ENCODE measurements at places on chromosomes 1 and 21.

- no peak for DNase-seq
These were observed 32.0 kb downstream of the SLC45A1 start for GRCh38 chr1:8349961-8350360.

DNA sequence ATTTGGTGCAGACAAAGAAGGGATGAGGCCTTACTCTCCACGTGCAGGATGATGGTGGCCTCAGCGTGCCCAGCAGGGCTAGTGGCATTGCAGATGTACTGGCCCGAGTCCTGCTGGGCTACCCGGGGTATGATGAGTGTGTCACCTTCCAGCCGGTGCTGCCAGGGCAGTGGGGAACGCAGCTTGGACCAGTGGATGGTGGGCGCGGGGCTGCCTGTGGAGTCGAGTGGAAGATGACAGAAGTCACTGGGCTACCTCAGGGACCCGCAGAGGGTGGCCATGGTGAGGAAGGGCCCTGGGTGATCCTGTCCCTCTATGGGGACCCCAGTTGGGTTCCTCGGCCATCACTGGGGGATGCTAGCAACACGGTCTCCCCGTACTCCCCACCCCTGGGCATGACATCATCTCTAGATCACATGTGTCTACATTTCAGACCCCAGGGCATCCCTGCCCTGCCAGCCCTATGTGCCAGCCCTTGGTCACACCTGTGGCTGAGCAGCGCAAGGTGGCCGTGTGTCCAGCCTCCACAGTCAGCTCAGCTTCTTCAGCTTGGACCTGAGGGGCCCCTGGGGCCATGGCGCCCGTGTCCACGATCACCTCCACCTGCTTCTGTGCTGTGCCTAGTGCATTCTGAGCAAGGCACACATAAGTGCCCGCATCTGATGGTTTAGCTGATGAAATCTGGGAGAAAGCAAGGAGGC lies 27.4 kb downstream of the LDLRAD2 start:
- no peak for DNase-seq

- no peak for DNase-seq
These were observed 6.0 kb downstream of the EPHA2 start for GRCh38 chr1:16149702-16150488.

DNA sequence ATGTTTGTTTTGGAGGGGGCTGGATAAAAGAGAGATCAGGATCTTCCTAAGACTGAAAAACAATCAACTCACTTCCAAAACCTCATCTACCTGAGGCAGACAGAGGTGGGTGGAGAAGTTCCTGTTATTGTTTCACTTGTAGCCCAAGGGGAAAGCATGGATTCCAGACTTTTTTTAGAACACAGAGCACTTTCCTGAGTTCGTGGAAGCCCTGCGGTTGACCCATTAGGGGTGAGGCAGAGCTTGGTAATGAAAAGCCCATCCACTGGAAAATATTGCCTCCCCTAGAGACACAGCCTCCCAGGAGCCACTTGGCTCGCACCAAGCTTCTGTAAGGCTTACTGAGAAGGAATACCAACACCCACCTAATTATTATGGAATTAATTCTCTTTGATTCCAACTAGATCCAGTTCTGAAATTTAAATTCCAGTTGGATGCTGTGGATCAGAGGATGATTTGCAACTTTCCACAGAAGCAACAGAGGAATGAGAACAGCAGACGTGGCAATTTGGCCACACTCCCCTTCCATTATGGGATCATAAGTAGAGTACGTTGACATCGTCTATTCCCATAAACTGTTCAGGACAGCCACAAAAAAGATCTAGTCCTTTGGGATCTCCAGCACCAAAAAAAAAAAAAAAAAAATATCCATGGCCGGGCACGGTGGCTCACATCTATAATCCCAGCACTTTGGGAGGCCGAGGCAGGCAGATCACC lies 4.1 kb upstream of the PEF1 start:
- no peak for DNase-seq

GRCh38 chr1:10283318-10283984 lies 73.1 kb downstream of the KIF1B start:
- no peak for DNase-seq

DNA sequence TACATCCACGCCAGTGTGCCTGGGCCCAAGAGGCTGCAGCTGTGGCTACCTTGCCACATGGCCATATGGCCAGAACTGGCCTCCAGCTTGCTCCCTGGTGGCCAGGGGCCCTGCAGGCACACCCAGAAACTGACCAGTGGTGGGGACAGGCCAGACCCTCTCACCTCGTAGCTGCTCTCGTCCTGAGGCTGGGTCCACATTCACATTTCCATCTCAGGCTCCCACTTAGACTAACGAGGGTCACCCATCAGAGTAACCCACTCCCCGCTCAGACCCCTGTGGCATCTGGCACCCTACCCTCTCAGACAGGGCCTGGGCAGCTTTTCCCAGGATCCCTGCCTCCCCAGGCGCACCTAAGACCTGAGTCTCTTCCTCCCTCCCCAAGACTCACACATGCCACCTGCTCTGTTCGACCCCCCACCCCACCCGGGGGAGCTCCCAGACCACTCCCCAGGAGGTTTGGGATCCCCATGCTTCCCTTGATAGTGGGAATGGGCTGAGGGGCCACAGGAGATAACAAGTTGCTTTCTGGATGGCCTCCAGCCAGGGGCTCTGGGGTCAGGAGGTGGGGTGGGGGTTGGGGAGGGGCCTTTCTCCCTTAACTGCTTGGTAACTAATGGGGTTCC lies 21.3 kb upstream of the RNU1-4 start:
- no peak for DNase-seq

- DNase-seq = no peak
These were observed 3.2 kb downstream of the ZFYVE9 start for GRCh38 chr1:52145137-52145536.

DNA sequence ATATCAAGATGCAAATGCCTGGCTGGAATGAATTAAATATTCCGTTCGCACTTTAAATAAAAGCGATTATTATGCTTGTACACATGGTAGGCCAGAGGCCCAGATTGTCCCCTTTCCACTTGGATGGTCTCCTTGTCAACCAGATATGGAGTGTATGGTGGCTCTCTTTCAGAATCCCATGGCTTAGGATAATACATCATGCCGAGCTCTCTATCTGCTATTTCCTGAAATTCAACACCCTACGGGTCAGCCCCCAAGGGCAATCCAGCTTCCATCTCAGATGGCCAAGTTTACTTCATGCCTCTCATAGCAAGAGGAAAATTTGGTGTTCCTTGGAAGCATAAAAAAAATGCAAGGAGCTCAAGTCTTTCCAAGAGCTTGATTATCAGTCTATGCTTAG lies 25.4 kb upstream of the FMO1 start:
- DNase-seq = peak; percentile 57

DNA sequence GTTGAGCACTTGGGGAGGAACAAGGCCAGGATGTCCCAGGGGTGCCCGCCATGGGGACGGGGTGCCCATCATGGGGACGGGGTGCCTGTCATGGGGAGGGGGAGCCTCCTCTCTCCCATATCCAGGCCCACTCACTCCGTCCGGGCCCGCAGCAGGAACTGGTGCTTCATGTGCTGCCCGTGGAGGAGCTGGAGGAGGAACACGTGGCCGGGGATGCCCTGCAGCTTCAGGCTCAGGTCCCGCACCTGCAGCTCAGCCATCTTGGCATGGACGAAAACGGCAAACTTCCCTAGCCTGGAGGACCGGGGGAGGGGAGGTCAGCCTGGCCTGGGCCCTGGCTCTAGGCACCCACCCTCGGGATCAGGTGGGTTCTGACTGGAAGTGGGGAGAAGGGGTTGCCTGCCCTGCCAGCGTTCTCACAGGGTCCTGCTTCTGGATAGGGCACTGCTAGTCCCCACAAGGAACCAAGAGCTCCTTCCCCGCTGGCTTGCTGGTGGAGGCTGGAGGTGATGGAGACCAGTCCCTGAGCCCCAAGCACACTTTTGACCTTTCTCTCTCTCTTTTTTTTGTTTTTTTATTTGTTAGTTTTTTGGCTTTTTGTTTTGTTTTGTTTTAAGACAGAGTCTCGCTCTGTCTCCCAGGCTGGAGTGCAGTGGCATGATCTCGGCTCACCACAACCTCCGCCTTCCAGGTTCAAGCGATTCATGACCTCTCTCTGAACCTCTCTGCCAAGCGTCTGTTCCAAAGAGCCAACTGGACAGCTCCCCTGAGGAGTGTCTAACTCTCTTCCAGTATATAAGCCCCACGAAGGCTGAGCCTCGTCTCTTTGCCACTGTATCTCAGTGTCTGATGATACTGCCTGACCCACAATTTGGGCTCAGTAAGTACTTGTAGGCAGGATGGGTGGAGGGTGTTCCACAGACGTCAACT lies 9.9 kb downstream of the ARHGEF19 start:
- DNase-seq = no peak

- DNase-seq = no peak
These were observed 113.2 kb upstream of the CACHD1 start for GRCh38 chr1:64356636-64357256.

GRCh38 chr1:147895123-147895522 lies 7.5 kb upstream of the GJA8 start:
- no peak for DNase-seq

GRCh38 chr1:205668951-205669340 lies 11.4 kb downstream of the SLC45A3 start:
- no peak for DNase-seq

DNA sequence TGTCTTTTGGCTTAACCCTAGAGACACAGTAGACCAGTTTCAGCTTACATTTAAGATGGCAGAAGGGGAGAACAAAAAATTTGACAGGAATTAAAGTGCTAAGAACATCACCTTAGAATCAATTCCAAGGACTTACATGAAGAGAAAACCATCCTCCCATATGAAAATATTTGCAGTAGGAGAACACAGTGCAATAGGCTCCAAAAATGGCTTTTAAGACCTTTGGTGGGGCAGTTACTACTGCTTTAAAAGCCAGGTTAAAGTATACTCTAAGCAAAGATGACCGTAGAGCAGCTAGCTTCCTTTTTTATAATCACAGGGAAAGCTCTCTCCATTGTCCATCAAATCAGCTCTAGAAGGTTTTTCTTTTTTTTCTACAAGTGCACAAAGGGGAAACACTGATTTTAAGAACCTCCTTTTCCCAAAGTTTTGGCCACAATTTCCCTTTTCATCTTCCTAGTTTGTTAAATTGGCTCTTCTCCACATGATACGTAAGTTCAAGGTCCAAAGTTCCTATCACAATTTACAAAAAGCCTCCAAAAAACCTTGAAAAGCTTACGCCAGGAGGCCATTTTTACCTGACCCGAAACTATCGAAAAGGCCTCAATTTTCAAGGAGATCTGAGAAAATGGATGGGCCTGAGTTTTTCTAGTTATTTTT lies 3.3 kb downstream of the TXNIP start:
- DNase-seq = no peak

DNA sequence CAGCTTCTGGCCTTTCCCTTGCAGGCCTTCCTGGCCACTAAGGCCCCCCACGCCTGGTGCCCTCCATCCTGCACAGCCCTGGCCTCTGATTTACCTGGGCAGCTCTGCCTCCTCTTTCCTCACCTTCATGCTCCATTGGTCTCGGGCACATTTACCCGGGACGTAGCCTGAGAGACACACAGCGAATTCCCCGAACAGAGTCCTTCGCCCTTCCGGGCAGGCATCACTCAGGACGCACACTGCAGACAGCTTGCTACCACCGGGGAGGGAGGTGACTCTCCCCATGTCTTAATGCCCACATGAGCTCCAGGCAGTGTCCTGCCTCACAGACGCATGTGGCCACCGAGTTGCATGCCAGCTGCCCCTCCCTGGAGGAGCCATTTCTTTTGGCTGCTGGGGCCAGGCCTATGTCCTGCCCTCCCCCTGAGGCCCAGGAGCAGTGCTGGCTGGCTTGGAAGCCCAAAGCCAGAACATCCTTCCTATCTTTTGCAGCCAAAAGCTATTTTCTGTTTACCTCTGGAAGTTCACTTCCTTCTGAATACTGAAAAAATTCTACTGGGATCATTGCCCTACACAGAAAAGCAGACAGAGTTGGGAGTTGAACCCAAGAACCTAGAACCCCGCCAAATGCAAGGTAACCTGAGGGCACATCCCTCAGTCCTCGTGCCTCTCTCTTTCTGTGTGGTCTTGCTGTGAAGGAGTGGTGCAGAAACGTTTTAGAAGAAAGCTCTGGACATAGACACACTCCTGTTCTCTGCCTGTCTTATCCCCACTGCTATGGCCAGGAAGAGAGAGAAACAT lies 209.5 kb downstream of the TOMM20 start:
- DNase-seq = peak; percentile 17

- peak; percentile 85 for DNase-seq
These were observed 14.2 kb upstream of the KANK4 start for GRCh38 chr1:62333441-62333840.

DNA sequence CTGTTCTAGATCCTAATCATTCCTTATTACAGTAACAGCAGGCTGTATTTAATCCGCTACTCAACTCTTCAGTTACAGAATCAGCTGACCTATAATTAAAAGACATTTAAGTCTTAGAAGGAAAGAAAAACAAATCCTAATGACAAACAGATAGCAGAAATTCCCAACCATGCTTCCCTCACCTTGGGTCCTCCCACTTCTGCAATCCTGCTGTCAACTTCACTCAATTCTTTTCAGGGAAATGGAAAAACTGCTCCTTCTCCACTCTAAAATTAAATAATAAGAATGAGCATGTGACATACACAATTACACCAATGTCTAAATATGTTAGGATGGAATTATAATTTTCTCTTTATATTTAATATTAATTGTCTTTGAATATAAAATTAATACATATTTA lies 182.6 kb upstream of the LYPLAL1 start:
- DNase-seq = no peak

GRCh38 chr1:4150262-4150661 lies 250.2 kb upstream of the C1orf174 start:
- no peak for DNase-seq

GRCh38 chr1:105632342-105633196 lies 1423.9 kb upstream of the PRMT6 start:
- no peak for DNase-seq

Data from RPMI7951 (cell line).